ENCODE measurements at places on chromosomes 7 and 10.

- no peak for DNase-seq
Measured at GRCh38 chr10:92756201-92757065, 66.7 kb downstream of the HHEX start.

DNA sequence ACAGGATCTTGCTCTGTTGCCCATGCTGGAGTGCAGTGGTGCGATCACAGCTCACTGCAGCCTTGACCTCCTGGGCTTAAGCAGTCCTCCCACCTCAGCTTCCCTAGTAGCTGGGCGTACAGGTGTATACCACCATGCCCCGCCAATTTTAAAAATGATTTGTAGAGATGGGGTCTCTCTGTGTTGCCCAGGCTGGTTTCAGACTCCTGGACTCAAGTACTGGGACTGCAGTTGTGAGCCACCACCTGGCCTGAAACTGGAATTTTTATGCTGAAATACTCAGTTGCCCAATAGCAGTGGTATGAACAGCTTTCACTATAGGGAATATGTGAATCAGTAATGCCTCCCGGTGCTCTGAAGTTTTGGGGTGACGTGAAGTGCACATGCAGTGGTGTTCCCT, 7.6 kb downstream of the ZRANB1 start:
- no peak for DNase-seq

- no peak for DNase-seq
Measured at GRCh38 chr10:121368347-121369025, 229.8 kb downstream of the FGFR2 start.

DNA sequence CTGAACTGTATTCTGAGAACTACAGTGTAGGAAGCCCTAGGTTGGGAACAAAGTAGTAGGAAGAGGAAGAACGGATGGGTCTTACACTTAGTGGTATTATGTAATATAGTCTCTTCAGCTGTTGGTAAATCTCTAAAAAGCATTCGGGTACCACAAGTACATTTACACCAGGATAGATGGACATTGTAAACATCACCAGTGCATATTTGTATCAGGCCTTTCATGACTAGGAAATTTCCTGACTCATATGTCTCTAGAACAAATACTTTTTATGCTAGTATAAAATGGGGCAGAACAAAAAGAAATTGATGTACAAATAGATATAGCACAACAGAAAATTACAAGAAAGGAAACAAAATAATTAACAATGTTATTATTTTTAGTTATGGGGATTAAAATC, 21.5 kb upstream of the OR6B1 start:
- no peak for DNase-seq

DNA sequence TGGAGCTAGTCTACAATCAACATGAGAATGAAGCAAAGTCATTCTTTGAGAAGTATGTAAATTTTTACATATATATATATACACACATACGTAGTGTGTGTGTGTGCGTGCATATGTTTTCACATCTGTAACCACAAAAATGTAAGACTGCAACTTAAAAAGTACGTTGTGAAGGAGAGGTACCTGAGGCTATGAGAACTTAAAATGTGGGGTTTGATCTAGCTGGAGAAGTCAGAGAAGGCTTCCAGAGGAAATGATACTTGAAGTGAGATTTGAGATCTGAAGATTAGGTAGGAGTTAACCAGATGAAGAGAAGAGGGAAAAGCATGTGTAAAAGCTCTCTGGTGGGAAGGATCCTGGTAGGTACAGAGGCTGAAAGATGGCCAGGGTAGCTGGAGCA, 5.8 kb downstream of the TAF5 start:
- DNase-seq, result no peak

- DNase-seq, result no peak
Measured at GRCh38 chr10:48316236-48316635, 9.8 kb downstream of the MAPK8 start.

DNA sequence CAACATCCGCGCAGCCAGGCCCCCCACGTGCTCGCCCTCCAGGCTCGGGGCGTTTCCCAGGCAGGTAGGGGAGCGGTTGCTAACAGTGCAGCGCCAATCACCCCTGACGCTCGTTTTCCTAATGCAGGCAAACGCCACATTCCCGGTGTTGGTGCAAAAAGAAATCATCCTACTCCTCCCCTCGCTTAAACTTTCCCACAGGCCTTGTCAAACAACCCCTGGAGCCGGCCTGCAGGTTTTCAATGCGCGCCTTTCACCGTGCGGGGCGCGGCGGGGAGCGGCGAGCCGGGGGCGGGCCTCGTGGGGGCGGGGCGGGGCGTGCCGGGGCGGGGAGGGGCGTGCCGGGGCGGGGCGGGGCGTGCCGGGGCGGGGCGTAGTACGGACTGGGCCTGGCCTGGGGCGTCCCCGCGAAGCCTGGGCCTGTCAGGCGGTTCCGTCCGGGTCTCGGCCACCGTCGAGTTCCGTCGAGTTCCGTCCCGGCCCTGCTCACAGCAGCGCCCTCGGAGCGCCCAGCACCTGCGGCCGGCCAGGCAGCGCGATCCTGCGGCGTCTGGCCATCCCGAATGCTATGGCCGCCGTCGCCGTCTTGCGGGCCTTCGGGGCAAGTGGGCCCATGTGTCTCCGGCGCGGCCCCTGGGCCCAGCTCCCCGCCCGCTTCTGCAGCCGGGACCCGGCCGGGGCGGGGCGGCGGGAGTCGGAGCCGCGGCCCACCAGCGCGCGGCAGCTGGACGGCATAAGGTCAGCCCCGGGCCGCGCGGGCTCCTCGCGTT, at the start of gene ECHDC3:
Gene ECHDC3 (plus strand): TSS at position 374 of the 770 bp plus-strand sequence. CDS start 195 bp downstream, at position 569.
- peak; percentile 67 for DNase-seq

- DNase-seq, result no peak
Measured at GRCh38 chr7:19482628-19483027, 226.2 kb downstream of the POLR1F start.

- DNase-seq, result no peak
Measured at GRCh38 chr10:47078393-47079203, 167.4 kb downstream of the PTPN20 start.

- no peak for DNase-seq
Measured at GRCh38 chr10:74889662-74889998, 63.2 kb downstream of the KAT6B start.

DNA sequence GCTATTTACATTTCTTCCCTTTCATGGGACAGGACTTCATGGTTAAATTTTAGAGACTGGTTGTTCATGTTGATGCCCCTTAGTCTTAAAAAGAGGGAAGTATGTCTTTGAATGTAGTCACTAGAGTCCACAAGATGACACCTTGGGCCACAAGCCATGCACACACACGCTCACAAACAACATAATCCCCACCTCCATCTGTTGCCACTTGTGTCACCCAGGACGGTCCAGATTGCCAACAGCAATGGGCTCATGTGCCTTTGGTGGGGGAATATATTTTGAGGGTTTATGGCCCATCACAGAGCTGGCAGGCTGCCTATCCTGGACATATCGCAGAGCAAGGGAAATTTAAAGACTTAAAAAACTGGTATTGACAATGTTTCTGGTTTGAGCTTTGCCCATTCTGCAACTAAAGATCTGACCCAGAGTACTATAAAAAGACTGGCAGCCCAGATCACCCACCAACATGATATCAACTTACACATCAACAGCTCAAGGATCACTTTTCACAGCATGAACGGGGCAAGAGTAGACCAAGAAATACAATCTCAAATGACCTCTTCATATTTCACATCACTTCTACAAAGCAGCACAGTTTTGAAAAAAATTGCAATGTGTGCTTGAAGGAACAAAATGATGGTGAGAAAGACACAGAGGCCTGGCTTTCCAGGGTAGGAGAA, 50.5 kb downstream of the STRA8 start:
- DNase-seq, result no peak

- DNase-seq, result no peak
Measured at GRCh38 chr10:60541451-60541850, 151.8 kb upstream of the ANK3 start.

- DNase-seq, result no peak
Measured at GRCh38 chr7:104048055-104048454, 58.6 kb upstream of the RELN start.

GRCh38 chr7:30915005-30915601, 3.5 kb downstream of the AQP1 start:
- DNase-seq, result no peak

GRCh38 chr10:118340486-118340885, 1.6 kb downstream of the FAM204A start:
- no peak for DNase-seq

DNA sequence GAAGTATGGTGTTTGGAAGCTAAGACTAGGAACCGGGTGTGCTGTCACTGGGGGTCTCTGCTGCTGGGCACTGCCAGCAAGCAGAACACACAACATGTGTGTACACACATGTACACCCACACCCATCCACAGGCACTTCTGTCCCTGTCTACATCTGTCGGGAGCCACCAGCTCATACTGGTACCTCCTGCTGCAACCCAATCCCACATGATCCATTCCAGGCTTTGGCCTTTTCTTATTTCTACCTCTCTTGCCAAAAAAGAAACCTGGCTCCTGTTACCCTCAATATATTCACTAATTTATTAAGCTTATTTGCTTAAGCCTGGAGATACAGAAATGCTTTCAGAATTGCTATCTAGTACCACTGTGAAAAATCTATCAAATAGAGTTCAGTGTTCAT, 246.0 kb downstream of the DIP2C start:
- no peak for DNase-seq

- DNase-seq, result peak; percentile 22
Measured at GRCh38 chr7:142478479-142479220, 220.8 kb upstream of the PRSS58 start.

GRCh38 chr7:158868764-158869410, 12.5 kb downstream of the DYNC2I1 start:
- DNase-seq, result no peak

GRCh38 chr7:49839863-49840645, 66.6 kb downstream of the VWC2 start:
- DNase-seq, result no peak

DNA sequence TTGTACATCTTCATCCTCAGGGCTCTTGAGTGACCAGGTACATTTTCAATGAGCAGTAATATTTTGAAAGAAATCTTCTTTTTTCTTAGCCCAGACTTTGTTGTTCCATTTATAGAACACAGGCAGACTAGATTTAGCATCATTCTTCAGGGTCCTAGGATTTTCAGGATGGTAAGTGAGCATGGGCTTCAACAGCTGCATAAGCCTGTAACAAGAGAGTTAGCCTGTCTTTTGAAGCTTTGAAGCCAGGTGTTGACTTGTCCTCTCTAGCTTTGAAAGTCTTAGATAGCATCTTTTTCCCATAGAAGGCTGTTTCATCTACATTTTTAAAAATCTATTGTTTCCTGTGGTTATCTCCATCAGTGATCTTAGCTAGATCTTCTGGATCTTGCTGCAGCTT, 4.5 kb upstream of the NDUFA5 start:
- no peak for DNase-seq

DNA sequence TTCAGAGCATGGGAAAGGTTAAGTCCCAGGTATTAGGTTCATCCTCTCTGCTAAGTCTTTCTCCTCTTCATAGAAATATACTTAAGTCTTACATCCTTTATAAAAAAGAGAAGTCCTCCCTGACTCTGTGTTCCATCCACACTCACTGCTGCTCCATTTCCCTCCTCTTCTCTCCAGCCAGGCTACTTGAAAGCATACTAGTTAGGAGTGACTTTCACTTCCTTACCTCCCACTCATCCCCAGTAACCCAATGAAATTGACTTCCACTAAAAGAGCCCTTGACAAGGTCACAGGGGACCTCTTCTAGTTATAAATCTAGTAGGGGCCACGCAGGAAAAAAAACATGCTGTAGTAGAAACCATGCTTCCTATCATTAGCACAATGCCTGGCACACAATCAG, 133.1 kb upstream of the AGK start:
- no peak for DNase-seq

- DNase-seq, result no peak
Measured at GRCh38 chr7:156954941-156955340, 5.4 kb downstream of the NOM1 start.

- no peak for DNase-seq
Measured at GRCh38 chr7:156611014-156612010, 29.3 kb upstream of the RNF32 start.

DNA sequence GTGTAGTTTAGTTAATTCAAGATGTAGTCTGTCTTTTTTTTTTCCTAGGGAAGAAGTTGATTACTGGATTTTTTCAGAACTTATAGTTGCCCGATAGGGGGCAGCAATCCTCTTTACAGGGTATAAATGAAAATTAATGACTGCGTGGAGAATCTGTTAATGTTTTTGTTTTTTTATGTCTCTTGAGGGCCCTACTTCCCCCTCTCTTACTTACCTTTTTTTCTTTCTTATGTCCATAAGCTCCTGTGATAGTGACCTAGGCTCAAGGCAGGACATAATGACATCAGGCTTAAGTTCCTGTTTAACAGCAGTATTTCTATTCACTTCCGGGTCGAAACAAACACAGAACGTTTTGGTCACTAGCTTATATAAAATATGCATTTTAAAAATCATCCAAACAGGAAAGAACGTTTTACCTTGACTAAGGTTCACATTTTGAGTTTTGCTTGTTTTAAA, 18.8 kb downstream of the CDC123 start:
- DNase-seq, result no peak

- DNase-seq, result no peak
Measured at GRCh38 chr10:85477979-85478378, 888.6 kb downstream of the GRID1 start.

DNA sequence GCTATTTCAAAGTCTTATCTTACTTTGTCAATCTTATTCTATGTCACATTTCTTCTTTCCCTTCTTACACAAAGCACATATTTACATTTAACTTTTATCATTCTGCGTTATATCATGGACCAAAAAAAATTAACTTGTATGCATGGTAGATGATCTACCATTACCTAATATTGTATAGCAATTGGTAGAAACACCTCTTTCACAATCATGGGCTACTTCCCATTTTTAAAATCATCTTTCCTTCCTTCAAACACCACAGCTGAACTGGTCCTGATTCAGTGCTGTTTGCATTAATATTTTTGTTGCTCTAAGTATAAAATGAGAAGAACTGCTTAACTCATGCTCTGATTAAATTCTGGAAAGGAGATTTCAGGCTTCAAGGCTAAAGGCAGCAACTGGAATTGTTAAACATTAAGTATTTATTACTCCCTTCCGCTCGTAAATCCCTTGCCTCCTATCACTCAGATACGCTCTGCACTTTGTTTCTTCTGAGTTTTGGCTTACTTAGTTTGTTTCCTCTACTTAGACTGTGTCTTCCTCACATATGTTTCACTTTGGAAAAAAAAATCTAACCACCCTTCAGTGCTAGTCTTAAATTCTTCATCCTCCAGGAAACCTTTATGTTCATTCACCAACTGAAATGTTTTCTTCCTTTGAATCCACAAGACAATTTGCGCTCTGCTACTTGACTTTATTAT, 901.4 kb downstream of the PCDH15 start:
- DNase-seq, result no peak

DNA sequence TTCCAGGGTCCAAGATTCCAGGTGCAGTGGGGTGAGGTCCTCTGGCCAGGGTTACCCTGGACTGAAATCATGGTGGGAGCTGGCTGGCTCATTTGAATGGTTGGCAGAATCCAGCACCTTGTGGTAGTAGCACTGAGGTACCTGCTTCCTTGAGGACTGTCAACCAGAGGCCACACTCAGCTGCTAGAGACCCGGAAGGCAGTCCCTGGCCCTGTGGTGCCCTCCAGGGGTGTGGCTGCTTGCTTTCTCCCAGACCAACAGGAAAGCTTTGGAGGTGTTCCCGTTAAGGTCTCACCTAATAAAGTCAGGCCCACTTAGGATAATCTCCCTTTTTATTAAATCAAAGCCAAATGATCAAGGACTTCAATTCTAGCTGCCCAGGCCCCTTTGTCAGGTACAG, 107.7 kb upstream of the GDF10 start:
- no peak for DNase-seq
